Frontal cortex (tissue), 4 donors: ENCODE measurements at places on chromosomes 7 and 10.

- no peak for DNase-seq
These were observed 823 bp downstream of the TWNK start for GRCh38 chr10:100988166-100988565.

DNA sequence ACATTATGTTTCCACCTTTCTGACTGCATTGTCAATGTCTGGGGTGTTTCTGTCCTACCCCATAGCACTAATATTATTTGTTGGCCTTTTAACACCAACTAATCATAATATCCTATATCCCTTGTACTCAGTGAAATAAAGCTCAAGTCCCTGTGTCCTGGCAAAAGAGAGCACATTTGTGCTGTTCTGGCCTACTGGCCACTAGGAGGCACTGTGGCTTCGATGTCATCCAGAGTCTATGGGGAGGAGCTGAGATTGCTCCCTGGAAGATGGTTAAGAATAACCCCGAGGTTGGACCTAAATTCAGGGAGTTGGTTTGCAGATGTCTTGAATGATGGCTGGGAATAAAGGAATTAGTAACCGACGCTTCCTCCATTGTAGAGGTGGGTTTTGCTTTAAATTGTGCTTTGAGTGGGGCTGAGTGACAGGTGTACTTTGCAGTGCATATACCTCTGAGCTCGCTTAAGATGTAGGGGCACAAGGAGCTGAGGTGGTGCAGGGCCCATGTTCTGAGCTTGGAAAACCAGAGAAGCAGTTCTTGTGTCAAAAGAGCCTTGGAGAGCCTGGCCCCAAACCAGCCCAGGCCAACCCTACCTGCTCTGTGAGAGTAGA is 191.2 kb upstream of the PRSS1 start:
- DNase-seq = no peak

GRCh38 chr10:63558132-63558784 is 37.1 kb downstream of the REEP3 start:
- DNase-seq = no peak

DNA sequence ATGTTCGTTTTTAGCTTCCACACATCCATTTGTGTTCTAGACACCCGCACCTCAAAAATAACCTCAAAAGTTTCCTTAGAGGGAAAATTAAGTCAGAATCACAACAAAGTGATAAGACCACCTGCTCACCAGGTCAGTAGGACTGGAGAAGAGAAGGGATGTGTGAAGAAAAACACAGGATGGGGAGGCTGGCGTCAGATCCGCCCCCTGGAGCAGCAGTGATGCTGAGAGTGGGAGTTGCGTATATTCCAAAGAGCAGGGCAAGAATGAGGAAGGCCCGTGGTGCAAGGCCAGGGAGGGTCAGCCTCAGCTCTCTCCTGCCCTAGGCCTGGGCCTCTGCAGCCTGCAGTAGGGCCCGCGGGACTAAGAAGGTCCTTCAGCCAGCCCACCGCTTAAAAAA is 28.7 kb downstream of the CRTAC1 start:
- no peak for DNase-seq

DNA sequence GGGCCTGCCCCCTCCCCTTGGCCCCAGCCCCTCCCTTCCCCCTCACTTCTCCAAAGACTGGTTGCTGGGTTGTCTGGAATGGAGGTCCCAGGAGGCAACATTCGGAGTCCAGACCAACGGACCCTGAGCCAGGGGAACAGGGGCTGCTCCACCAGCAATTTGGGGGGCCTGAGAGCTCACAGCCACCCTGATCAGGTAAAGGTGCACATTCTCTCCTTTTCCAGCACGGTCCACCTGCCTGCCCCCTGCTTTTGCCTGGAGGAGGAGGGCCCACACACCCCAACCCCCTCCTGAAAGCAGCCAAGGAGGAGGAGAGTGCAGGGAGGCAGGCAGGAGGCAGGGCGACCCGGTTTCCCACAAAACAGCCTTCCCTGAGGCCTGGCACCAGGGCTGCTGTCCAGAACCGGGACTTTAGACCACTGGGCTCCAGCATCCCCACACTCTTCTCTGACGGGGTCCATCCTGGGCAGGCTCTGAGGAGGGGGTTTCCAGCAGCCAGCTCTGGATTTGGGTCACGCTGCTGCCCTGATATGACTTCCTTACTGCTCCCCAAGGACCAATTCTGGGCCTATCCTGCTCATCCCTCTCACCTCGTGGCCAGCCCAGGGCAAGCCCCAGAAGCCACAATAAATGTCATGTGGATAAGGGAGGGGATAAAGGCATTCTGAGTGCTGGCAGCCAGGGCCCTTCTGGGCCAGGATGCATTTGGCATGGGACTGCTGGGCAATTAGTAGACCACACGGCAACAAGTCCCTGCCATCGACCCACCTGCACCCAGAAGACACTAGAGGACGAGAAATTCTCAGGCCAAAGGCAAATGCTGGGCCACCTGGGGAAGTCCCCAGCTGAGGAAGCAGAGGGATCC is 1.1 kb upstream of the CAMK2B start:
- DNase-seq = no peak

DNA sequence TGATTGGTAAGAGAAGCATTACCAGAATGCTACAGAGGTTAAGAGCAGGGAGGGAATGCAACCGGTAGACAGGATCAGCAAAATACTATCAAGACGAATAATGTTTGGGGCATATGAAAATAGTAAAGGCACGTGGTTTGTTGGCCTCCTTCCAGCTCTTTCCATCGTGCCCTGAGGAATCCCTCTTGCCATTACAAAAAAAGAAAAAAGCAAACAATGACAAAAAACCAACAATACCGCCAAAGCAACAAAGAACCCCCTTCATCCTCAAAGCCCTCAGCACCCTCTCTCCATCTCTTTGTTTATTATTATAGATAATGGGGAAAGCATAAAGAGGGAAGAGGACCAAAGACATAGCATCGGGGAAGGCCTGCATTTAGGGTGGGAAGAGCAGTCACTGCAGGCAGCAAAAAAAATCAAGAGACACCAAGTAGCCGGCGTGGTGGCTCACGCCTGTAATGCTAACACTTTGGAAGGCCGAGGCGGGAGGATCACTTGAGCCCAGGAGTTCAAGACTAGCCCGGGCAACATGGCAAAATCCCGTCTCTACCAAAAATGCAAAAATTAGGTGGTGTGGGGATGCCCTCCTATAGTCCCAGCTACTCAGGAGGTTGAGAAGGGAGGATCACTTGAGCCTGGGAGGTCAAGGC is 78.0 kb downstream of the HIP1 start:
- no peak for DNase-seq

GRCh38 chr7:117262546-117262945 is 60.3 kb downstream of the WNT2 start:
- no peak for DNase-seq

DNA sequence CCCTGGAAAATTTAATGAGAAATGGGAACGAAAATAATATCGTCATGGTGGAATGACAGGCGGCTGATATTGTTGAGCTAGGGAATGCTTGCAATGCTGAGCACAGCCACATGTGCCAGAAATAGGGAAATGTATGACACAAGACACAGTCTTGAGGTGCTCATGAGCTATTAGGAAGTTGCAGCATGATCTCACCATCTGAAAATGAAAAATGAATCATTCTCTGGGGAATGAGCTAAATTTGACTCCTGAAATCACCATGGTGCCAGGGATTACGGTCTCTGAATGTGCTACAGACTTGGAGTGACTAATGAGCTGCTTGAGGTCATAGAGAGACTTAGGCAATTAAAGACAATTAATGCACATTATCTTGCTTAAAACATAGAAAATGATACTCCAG is 845.0 kb downstream of the CNTNAP2 start:
- no peak for DNase-seq

DNA sequence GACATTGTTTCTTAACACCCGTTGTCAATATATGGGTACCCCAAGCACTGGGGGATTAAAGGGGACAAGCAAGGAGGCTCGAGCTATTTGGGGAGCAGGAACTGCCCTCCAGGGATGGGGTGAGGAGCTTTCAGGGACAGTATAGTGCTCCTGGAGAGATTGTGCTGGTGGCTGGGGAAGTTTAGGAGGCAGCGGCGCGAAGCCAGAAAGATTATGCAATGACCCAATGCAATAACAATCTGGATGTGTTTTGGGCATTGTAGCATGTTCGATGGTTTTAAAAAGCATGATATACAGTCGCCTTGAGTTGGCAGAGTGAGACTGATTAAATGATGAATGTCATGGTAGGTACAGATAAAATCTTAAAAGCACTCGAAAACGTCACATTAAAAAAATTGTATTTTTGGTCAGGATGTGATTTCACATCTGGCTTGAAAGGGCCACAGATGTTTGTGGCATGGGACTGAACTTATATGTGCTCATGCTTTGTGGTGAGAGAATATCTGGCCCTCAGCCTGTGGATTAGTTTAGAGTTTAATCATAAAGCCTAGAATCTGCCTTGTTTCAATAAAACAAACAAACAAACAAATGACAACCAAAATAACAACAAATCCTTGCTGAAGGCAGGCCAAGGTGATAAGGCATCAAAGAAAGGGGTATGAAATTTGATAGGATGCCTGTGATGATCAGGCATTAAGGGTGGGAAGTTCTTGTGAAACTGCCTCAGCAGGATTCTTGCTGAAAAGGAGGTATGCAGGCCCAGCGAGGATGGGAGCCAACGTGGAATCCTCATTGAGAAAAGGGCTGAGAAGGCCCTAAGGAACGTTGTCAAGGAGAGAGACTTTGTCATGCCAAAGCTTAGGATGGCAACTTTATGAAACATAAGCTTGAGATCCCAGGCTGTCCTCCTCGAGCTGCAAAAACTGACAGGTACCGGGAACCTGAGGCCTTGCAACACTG is 417.1 kb upstream of the KLF6 start:
- no peak for DNase-seq

- DNase-seq = no peak
These were observed 323.2 kb upstream of the COBL start for GRCh38 chr7:51639661-51640334.

DNA sequence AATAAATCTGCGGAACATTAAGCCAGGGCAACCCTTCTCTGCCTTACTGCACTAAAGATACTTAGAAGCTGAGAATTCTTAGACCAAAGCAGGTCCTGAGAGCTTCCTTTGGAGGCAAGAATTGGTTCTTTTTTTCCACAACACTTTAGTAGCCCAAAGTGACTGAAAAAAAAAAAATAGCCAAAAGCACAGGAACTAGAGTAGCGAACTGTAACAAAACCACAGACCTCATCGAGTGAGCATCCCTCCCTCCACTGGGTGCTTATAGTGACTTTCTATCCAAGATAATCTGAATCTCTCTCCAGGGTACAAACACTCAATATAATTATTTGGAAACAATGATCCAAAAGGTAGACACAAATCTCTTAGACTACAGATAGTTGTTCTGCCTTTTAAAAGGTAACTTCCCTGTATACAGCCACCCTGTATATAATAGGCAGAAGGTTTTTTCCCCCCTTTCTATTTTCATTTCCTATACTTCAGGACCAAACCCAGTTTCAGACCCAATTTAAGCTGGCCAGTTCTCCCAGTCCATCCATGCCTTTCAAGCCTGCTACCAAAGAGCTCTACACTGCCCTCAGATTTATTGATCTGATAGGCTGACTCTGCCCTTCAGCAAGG is 31.6 kb upstream of the KCNIP2 start:
- no peak for DNase-seq

GRCh38 chr7:69232445-69233376 is 365.6 kb upstream of the AUTS2 start:
- DNase-seq = no peak

DNA sequence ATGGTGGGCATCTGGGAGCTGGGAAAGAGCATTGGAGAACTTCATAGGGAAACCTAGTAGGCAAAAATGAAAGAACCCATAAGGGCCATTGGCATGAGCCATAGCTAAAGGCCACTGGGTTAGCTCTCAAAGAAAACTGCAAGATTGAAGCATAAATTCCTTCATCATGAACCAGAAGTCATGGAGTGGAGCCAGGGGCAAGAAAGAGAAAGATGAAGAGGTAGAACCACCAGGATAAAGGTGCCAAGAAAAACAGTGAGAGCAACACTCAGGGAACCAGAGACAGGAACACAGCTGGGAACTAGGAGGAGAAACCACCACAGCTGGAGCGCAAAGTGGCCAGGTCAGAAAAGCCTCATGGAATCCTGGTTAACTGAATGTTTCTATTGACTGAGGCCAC is 11.5 kb upstream of the SGMS1 start:
- DNase-seq = no peak

DNA sequence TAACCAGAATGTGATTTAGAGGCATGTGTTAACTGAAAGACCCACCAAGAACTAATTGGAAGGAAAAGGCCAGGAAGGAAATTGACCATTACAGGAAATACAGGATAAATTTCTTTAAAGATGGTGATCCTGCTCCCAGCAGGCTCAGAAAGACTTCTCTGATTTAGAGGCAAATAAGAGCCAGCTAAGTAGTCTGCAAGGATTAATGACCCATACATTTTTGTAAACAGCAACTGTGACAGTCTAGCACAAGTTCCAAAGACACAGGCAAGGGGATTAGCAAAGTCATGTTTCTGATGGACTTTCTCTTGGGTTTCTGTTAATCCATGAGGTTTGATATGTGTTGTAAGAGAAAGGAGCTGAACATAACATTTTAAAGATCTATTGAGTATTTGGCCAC is 425.0 kb downstream of the HTR7 start:
- DNase-seq = no peak

DNA sequence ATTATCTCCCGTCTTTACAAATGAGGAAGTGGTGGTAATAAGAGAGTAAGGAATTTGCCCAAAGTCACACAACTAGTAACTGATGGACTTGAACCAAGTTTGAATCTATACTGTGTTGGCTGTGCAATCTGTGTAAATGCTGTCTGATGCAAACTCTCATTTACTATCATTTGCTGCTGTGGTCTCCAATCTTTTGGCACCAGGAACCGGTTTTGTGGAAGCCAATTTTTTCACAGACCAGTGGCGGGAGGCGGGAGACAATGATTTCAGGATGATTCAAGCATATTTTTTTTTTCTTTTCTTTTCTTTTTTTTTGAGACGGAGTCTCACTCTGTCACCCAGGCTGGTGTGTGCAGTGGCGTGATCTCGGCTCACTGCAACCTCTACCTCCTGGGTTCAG is 450.0 kb upstream of the FZD8 start:
- DNase-seq = no peak

DNA sequence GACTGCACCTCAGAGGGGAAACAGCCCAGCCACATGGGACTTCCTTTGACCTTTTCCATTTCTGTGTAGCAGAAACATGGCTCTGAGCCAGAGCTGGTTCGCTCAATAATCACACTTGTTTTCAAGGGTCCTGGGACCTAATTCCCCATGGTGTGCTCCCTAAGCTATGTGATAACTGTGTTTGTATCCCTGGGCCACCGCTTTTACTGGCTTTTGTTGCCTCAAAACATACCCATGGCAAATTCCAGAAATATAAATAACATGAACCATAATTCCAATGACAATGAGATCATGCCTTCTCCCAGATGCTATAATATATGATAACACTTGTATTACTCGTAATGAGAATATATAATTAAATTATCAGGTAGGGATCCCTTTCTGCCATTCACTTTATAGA is 196.4 kb downstream of the GFRA1 start:
- no peak for DNase-seq

- no peak for DNase-seq
These were observed 7.1 kb upstream of the TFPI2 start for GRCh38 chr7:93897680-93898079.

- no peak for DNase-seq
These were observed 669.8 kb upstream of the ANKRD30A start for GRCh38 chr10:36455526-36456133.

GRCh38 chr10:5858811-5859210 is 30.9 kb downstream of the ANKRD16 start:
- DNase-seq = peak; percentile 53

GRCh38 chr10:122311051-122311410 is 39.9 kb downstream of the BTBD16 start:
- DNase-seq = no peak

- DNase-seq = no peak
These were observed 213.8 kb downstream of the MGMT start for GRCh38 chr10:129680661-129681344.

- no peak for DNase-seq
These were observed 13.6 kb downstream of the HOXA1 start for GRCh38 chr7:27082171-27082570.

GRCh38 chr10:108327706-108328105 is 1163.2 kb upstream of the SORCS1 start:
- no peak for DNase-seq
